Retinal pigment epithelial cell (primary cell): ENCODE measurements at places on chromosomes 12 and 14.

DNA sequence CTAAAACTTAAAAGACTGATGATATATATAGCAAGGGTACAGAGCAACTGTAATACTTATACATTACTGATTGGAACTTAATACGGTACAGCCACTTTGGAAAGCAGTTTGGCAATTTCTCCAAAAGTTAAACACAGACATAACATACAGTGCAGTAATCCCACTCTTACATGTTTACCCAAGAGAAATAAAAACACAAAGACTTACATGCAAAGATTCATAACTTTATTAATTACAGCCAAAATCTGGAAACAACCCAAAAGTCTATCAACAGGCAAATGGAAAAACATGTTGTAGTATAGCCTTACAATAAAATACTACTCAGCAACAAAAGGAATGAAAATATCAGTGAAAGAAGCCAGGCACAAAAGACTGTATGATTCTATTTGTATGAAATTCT, 84.6 kb downstream of the GARIN6 start:
- no peak for DNase-seq

DNA sequence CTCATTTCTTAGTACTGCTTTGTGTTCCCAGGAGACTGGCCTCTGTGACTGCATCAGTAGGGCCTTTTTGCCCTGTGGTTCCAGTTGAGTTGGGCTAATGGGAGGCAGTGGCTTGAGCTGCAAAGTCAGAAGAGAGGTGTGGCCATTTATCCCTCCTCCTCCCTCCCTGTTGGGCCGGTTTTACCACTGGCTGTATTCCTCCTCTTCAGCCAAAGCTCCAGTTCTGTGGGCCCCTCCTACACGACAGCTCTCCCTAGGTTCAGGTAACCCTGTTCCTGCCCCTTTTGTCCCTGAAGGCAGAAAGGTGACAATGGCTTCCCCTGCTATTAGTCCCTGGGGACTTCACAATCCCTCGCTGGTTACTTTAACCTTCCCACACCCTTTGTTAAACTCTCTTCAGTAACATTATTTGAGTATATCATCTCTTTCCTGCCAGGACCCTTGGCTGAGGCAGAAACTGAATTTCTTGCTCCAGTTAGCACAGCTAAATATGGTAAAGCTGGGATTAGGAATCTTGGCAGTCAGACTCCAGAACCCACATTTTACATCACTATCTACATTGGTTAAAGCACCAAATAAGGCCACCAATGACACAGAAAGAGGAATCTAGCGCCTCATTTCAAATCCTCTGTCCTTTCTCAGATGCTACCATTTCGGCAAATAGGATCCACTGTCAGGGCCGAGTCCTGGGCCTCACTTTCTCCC, 121.9 kb upstream of the SLC35F4 start:
- DNase-seq = no peak

DNA sequence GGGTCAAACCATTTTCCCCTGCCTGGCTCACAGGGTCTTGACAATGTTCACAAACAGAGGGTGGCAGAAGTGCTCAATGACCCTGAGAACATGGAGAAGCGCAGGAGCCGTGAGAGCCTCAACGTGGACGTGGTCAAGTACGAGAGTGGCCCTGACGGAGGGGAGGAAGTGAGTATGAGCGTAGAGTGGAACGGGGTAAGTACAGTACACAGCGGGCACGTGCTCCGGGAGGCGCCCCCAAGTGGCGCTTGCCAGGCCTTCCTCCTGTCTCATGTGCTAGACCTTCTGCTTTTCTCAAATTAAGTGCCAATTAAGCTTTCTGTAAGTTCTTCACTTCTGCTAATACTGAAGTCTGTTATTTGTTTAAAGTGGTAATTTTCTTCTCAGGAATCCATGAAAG, 35.9 kb downstream of the XRCC3 start:
- no peak for DNase-seq

GRCh38 chr12:54411391-54412241, 7.5 kb downstream of the ITGA5 start:
- peak; percentile 68 for DNase-seq

GRCh38 chr14:34179727-34180126, 228.9 kb upstream of the EGLN3 start:
- no peak for DNase-seq

DNA sequence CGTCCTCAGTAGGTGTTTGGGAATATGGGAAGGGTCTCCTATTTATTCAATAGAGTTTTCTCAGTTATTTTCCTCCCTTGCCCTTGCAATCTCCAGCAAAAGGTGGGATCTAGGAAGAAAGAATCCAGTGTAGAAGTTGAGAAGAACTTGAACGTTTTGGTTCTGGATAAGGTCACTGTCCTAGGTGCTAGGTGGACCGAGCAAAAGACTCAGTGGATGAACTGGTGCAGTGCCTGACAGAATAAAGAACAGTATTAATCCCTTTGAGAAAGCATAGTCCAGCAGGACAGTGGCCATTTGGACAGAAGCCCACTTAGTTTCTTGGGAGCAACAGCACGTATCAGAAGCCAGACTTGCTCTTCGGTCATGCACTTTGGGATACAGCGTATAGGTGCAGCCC, 32.7 kb upstream of the LRTM2 start:
- no peak for DNase-seq
